Upper lobe of right lung (tissue), 1 donor: ENCODE measurements at places on chromosomes 13 and 19.

- no peak for DNase-seq
- H3K4me1 ChIP-seq = no peaks in the 10 kb centered on the region
- H3K27ac ChIP-seq = no peak overlapping the region
- no peaks in the 10 kb centered on the region for H3K36me3 ChIP-seq
Observed at GRCh38 chr13:37109051-37109678, 3.7 kb upstream of the CSNK1A1L start.

- no peaks in the 10 kb centered on the region for H3K4me1 ChIP-seq
- H3K27ac ChIP-seq = no peak overlapping the region
- no peaks in the 10 kb centered on the region for H3K27me3 ChIP-seq
- no peak for DNase-seq
- no peaks in the 10 kb centered on the region for H3K36me3 ChIP-seq
Observed at GRCh38 chr13:87820241-87820640, 149.1 kb downstream of the SLITRK5 start.

GRCh38 chr13:75621147-75621546, 15.0 kb upstream of the LMO7 start:
- DNase-seq = no peak
- no peaks in the 10 kb centered on the region for H3K27me3 ChIP-seq
- no peaks in the 10 kb centered on the region for H3K36me3 ChIP-seq
- no peak overlapping the region for H3K4me3 ChIP-seq

DNA sequence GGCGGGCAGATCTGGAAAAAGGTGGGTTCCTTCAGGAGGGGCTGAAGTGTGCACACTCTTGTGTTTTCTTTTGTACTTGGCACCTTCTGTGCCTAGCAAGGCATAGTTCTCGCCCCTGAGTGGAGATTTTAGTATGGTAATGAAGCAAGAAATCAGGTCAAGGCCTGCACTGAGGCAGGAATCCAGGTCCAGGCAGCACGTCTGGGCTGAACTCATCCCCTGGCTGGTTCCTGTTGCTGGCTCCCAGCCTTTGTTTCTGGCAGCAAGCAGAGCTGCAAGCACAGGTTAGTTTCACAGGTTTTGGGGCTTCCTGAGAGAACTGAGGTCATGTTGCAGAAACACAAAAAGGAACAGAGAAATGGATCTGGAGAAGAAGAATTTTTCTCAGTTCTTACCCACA, 21.2 kb downstream of the SIGLEC7 start:
- no peaks in the 10 kb centered on the region for H3K4me1 ChIP-seq
- no peak overlapping the region for H3K4me3 ChIP-seq

GRCh38 chr13:74026753-74027152, 107.5 kb downstream of the KLF12 start:
- no peak overlapping the region for H3K4me3 ChIP-seq
- no peak overlapping the region for H3K27ac ChIP-seq
- no peaks in the 10 kb centered on the region for H3K4me1 ChIP-seq
- no peaks in the 10 kb centered on the region for H3K36me3 ChIP-seq
- no peaks in the 10 kb centered on the region for H3K27me3 ChIP-seq

GRCh38 chr19:1283917-1284292, 1.8 kb upstream of the EFNA2 start:
- no peak overlapping the region for H3K27ac ChIP-seq
- no peaks in the 10 kb centered on the region for H3K4me1 ChIP-seq
- DNase-seq = no peak
- H3K27me3 ChIP-seq = peaks cover 49% of the 10 kb centered on the region
- H3K36me3 ChIP-seq = peaks cover 3% of the 10 kb centered on the region
- H3K4me3 ChIP-seq = no peak overlapping the region
